Sciatic nerve (tissue), 2 donors: ENCODE measurements at places on chromosomes 5 and 9. TPM values are rescaled to one million over a fixed set of nuclear protein-coding genes. Genes with fewer than 3 reads are reported as not detected.

Gene TMEM252
- not detected for total RNA-seq

Gene PTBP3
- 61.7 TPM for total RNA-seq

Gene REXO4
- 23.8 TPM for total RNA-seq

Gene FST
- 27.6 TPM for total RNA-seq

Gene CNTRL
- 30.8 TPM for total RNA-seq

- no peak for DNase-seq
Observed at GRCh38 chr9:115373000-115373709, 255.2 kb upstream of the TNC start.

DNA sequence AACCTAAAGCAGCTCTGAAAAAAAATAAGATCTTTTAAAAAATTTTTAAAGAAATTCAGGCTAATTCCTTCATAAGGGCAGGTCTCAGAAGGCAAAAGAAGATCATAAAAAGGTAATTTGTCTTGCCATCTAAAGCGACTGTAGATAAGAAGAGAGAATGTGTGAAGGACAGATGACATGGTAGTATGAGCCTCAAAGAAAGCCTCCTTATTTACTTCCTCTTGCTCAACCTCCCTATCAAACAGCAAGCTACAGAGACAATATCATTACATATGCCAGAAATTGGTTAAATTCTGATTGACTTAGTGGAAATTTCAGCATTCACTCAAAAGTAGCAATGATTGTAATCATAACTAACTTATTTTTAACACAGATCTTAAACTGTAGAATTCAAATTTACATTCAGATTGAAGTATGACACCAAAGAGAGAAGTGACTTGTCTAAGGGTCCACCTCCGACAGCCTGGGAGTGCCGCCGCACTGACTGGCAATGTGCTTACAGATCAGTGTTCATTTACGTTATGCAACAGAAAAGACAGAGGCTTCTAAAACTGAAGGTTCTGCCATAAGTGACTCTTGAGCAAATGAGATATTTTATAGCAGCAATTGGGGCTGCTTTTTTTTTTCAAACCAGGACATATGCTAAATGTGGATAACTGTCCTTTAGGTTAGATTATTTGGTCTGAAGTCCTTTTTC is 132.0 kb downstream of the CEMIP2 start:
- no peak for DNase-seq

GRCh38 chr9:112332977-112333638 is at the start of gene PTBP3:
Gene PTBP3, minus strand, starts transcription at chr9:112333619. Its CDS starts 35,754 bp downstream, at chr9:112297865.
- peak; percentile 86 for DNase-seq

GRCh38 chr5:138623053-138623452 is 47.9 kb upstream of the HSPA9 start:
- peak; percentile 58 for DNase-seq

- no peak for DNase-seq
Observed at GRCh38 chr5:177146891-177147638, 13.5 kb downstream of the NSD1 start.

DNA sequence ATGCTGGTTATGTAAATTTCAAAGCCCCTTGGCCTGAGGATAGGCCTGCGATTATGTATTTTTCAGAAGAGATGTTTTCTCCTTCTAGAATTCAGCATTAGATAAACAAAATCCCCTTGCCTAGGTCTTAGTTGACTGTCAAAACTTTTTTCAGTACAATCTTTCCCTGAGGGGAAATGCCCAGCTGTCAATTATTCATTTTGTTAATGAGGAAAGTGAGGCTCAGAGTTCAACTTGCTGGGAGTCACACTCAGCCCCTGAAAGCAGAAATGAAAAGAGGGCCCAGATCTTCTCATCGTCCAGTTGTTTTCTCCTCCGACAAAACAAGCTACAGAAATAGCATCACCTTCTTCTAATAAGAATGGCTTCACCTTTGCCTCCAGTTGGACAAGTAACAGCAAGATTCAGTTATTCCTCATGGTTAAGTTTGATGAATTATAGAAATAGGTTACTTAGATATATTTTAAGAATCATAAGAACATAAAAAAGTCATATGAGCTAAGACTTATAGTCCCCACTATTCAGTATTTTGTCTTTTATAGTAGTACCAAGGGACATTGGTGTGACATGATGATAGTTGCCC is 627.1 kb upstream of the WWC1 start:
- DNase-seq = no peak

- no peak for DNase-seq
Observed at GRCh38 chr9:20579524-20580314, 42.6 kb downstream of the MLLT3 start.

- DNase-seq = no peak
Observed at GRCh38 chr5:103033696-103034095, 86.2 kb downstream of the GIN1 start.

GRCh38 chr5:56212130-56212879 is 20.8 kb downstream of the ANKRD55 start:
- no peak for DNase-seq

- DNase-seq = no peak
Observed at GRCh38 chr5:136067422-136067821, 38.6 kb downstream of the TGFBI start.

- no peak for DNase-seq
Observed at GRCh38 chr5:150298701-150299451, 3.8 kb downstream of the ARSI start.

DNA sequence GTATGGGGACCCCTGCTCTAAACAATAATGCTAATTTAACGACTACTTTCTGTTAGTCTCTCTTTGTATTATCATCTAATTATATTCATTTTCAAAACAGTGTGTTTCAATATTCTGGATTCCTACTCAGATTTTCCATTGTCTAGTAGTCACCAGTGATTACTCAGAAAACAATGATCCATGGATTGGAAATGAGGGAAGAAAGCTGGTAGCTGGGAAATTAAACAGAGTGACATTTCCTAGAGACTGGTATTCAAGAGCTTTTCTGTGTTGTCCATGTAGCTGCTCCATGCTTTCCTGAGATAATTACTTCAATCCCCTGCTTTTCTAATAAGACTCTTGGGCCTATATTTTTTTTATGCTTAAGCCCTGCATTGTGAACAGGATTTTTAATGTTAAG is 1862.1 kb upstream of the C9orf72 start:
- DNase-seq = no peak

GRCh38 chr5:61526207-61526519 is 194.1 kb downstream of the ZSWIM6 start:
- no peak for DNase-seq

GRCh38 chr5:35440409-35440808 is 177.3 kb upstream of the SPEF2 start:
- no peak for DNase-seq

DNA sequence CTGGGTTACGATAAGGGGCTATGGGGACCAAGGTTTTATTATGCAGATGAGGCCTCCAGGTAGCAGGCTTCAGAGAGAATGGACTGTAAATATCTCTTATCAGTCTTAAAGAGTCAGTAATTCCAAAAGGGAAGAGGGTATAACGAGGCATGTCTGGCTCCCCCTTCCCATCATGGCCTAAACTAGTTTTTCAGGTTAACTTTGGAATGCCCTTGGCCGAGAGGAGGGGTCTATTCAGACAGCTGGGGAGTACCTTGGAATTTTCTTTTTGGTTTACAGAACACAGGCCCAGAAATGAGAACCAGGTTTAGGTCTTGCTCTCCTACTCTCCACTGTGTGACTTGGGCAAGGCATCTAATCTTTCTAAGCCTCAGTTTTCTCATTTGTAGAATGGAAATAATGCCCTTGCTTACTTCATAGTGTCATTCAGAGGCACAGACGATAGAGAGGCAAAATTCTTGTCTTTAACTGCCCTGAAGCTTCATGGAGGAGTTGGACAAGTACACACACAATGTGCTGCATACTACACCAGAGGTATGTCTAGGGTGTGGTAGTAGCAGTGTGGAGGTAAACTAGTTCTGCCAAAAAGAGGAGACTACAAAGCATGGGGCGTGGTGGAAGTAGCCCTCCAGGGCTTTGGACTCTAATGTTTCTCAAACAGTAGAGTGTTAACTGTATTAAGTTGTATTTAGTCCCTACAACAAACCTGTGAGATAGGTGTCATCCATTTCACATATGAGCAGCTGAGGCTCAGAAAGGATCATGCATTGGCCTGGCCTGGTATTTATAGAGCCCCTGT is 45.5 kb downstream of the IRF1 start:
- no peak for DNase-seq
